Peyer's patch (tissue), 4 donors: ENCODE measurements at places on chromosomes 5 and 9. TPM values are rescaled to one million over a fixed set of nuclear protein-coding genes. Genes with fewer than 3 reads are reported as not detected.

GRCh38 chr5:173664154-173664526, 47.7 kb upstream of the BOD1 start:
- no peak overlapping the region for H3K27ac ChIP-seq
- no peaks in the 10 kb centered on the region for H3K4me1 ChIP-seq
- DNase-seq, result no peak
- no peak overlapping the region for H3K4me3 ChIP-seq

GRCh38 chr5:10863763-10864383, 102.8 kb upstream of the DAP start:
- H3K4me3 ChIP-seq, result no peak overlapping the region
- H3K27ac ChIP-seq, result no peak overlapping the region
- H3K4me1 ChIP-seq, result no peaks in the 10 kb centered on the region
- peak; percentile 21 for DNase-seq
- H3K36me3 ChIP-seq, result no peaks in the 10 kb centered on the region
- H3K27me3 ChIP-seq, result no peaks in the 10 kb centered on the region

DNA sequence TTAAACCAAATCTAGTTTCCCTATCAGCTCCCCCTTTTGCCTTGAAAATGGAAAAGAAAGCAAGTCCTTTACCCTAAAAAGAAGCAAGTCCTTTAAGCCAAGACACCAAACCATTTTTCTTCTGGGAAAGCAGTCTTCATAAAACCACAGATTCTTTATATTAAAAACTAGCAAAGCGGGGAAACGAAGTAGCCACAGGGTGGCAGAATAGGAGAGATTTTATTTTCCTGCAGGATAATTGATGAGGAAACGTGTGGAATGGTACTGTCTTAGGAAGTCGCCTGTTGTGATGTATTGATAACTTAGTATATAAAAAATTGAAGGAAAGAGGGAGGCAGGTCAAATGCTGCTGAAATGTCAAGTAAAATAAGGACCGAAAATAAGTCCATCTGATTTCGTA, 41.1 kb downstream of the ZNF883 start:
- H3K27me3 ChIP-seq, result no peaks in the 10 kb centered on the region
- no peak for DNase-seq
- H3K27ac ChIP-seq, result no peak overlapping the region
- H3K36me3 ChIP-seq, result no peaks in the 10 kb centered on the region
- H3K4me3 ChIP-seq, result no peak overlapping the region

GRCh38 chr5:57850109-57850508, 367.5 kb upstream of the ACTBL2 start:
- no peaks in the 10 kb centered on the region for H3K4me1 ChIP-seq
- H3K27ac ChIP-seq, result no peak overlapping the region
- no peak overlapping the region for H3K4me3 ChIP-seq
- no peaks in the 10 kb centered on the region for H3K27me3 ChIP-seq
- DNase-seq, result no peak

GRCh38 chr5:9251379-9251980, 294.4 kb downstream of the SEMA5A start:
- no peaks in the 10 kb centered on the region for H3K36me3 ChIP-seq
- DNase-seq, result no peak
- H3K27ac ChIP-seq, result no peak overlapping the region
- H3K4me3 ChIP-seq, result no peak overlapping the region
- H3K27me3 ChIP-seq, result no peaks in the 10 kb centered on the region

- no peak overlapping the region for H3K4me3 ChIP-seq
- peak; percentile 75 for DNase-seq
- no peaks in the 10 kb centered on the region for H3K36me3 ChIP-seq
- no peaks in the 10 kb centered on the region for H3K4me1 ChIP-seq
- H3K27me3 ChIP-seq, result no peaks in the 10 kb centered on the region
- no peak overlapping the region for H3K27ac ChIP-seq
Measured at GRCh38 chr9:111622626-111623025, 8.5 kb upstream of the DNAJC25 start.

- H3K36me3 ChIP-seq, result no peaks in the 10 kb centered on the region
- H3K4me1 ChIP-seq, result no peaks in the 10 kb centered on the region
- H3K27me3 ChIP-seq, result no peaks in the 10 kb centered on the region
- no peak for DNase-seq
Measured at GRCh38 chr9:108484468-108484867, 371.3 kb downstream of the ACTL7B start.

GRCh38 chr9:117156771-117157535, 257.9 kb downstream of the ASTN2 start:
- no peak overlapping the region for H3K4me3 ChIP-seq
- no peak for DNase-seq
- no peaks in the 10 kb centered on the region for H3K36me3 ChIP-seq

- no peaks in the 10 kb centered on the region for H3K27me3 ChIP-seq
- no peak for DNase-seq
- no peak overlapping the region for H3K4me3 ChIP-seq
- no peaks in the 10 kb centered on the region for H3K36me3 ChIP-seq
- H3K4me1 ChIP-seq, result no peaks in the 10 kb centered on the region
- H3K27ac ChIP-seq, result no peak overlapping the region
Measured at GRCh38 chr5:92911293-92911692, 669.7 kb downstream of the NR2F1-AS1 start.

GRCh38 chr5:124876983-124877382, 130.5 kb upstream of the ZNF608 start:
- H3K4me1 ChIP-seq, result no peaks in the 10 kb centered on the region
- no peak overlapping the region for H3K27ac ChIP-seq
- no peaks in the 10 kb centered on the region for H3K27me3 ChIP-seq
- H3K4me3 ChIP-seq, result no peak overlapping the region
- DNase-seq, result no peak

- no peak for DNase-seq
- H3K36me3 ChIP-seq, result no peaks in the 10 kb centered on the region
- H3K4me1 ChIP-seq, result no peaks in the 10 kb centered on the region
- H3K4me3 ChIP-seq, result no peak overlapping the region
- no peaks in the 10 kb centered on the region for H3K27me3 ChIP-seq
Measured at GRCh38 chr5:74243634-74244033, 396.9 kb downstream of the ENC1 start.

- H3K36me3 ChIP-seq, result no peaks in the 10 kb centered on the region
- H3K4me3 ChIP-seq, result no peak overlapping the region
- H3K27ac ChIP-seq, result no peak overlapping the region
- no peak for DNase-seq
- H3K27me3 ChIP-seq, result no peaks in the 10 kb centered on the region
- H3K4me1 ChIP-seq, result no peaks in the 10 kb centered on the region
Measured at GRCh38 chr9:136965771-136966484, 11.4 kb upstream of the PTGDS start.

GRCh38 chr9:24118190-24118589, 292.1 kb upstream of the ELAVL2 start:
- H3K4me1 ChIP-seq, result no peaks in the 10 kb centered on the region
- H3K36me3 ChIP-seq, result no peaks in the 10 kb centered on the region
- no peaks in the 10 kb centered on the region for H3K27me3 ChIP-seq
- H3K4me3 ChIP-seq, result no peak overlapping the region
- H3K27ac ChIP-seq, result no peak overlapping the region

GRCh38 chr9:84151640-84152039, 171.0 kb downstream of the RMI1 start:
- no peaks in the 10 kb centered on the region for H3K27me3 ChIP-seq
- DNase-seq, result no peak
- no peak overlapping the region for H3K4me3 ChIP-seq
- H3K27ac ChIP-seq, result no peak overlapping the region
- H3K36me3 ChIP-seq, result no peaks in the 10 kb centered on the region
- H3K4me1 ChIP-seq, result no peaks in the 10 kb centered on the region

- no peak overlapping the region for H3K4me3 ChIP-seq
- DNase-seq, result no peak
- H3K27ac ChIP-seq, result no peak overlapping the region
- H3K27me3 ChIP-seq, result no peaks in the 10 kb centered on the region
- no peaks in the 10 kb centered on the region for H3K4me1 ChIP-seq
Measured at GRCh38 chr9:96100385-96101300, 201.3 kb downstream of the HSD17B3 start.

GRCh38 chr5:103674251-103674650, 111.7 kb upstream of the NUDT12 start:
- no peak overlapping the region for H3K27ac ChIP-seq
- no peaks in the 10 kb centered on the region for H3K27me3 ChIP-seq
- no peak for DNase-seq
- no peak overlapping the region for H3K4me3 ChIP-seq
- H3K4me1 ChIP-seq, result no peaks in the 10 kb centered on the region

DNA sequence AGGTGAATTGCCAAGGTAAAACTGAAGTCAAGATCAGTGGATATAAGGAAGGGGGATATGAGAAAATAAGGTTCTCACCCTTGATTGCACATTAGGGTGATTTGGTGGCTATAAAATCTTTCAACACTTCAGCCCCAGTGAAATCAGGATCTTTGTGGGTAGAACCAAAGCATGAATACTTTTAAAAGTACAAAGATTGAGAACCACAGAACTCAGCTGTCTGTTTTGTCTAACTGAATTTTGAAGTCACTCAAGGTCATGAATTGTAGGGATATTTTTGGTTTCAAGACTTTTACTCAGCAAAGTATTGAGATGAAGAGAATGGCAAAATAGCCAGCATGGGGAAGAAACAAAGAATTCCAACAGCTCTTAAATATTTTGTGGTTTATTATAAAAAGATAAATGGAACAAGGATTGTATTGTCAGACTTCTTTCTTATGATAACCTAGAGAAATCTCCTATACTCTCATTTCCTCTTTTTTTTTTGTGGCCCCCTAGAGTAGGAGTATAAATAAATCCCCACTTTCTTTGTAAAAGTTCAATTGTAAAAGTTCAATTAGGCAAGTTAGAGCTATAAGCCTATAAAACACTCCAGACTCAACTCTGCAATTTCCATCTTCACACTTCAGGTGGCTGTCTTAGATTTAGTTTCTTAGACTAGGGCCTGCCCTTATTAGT, 272.9 kb downstream of the PDE4D start:
- H3K27me3 ChIP-seq, result no peaks in the 10 kb centered on the region
- H3K27ac ChIP-seq, result no peak overlapping the region
- no peaks in the 10 kb centered on the region for H3K4me1 ChIP-seq
- H3K36me3 ChIP-seq, result no peaks in the 10 kb centered on the region

GRCh38 chr5:10631316-10631996, 67.6 kb downstream of the ANKRD33B start:
- H3K27me3 ChIP-seq, result no peaks in the 10 kb centered on the region
- no peak overlapping the region for H3K27ac ChIP-seq
- peaks cover 11% of the 10 kb centered on the region for H3K4me1 ChIP-seq

DNA sequence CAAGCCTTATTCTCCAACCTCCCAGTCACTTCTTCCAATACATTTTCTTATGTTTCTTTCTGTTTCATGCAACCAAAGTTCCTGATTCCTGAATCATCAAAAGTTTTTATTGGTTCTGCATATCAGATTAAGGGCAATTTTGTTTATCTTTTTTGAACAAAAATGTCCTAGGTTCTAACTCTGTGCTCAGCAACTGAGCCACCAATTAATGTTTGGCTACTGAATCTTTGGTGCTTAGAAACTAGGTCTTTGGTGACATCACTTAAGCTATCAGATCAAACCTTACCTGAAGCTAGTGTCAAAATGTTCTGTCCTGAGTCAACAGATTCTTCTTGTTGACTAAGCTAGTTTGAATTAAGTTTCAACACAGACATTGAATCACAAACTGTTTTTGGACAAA, 56.1 kb downstream of the FGF18 start:
- H3K4me1 ChIP-seq, result no peaks in the 10 kb centered on the region
- H3K4me3 ChIP-seq, result no peak overlapping the region
- no peaks in the 10 kb centered on the region for H3K27me3 ChIP-seq
- no peak overlapping the region for H3K27ac ChIP-seq
- no peak for DNase-seq

DNA sequence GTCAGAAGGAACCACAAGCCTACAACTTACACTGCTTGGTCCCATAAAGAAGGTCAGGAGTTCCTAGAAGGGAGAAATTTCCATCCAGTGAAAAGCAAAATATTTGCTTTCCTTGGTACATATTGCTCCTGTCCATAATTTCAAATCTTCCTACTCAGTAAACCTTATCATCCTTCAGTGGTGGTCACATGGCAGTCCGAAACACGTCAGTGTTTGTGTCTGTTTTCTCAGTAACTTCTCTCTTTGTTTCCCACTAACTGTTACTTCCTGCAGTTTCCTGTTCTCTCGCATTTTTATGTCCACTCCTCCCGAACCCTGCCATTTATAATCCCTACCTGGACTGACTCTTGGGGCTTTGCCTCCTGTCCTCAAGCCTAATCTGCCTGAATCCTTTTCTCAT, 129.1 kb downstream of the FANCC start:
- no peaks in the 10 kb centered on the region for H3K4me1 ChIP-seq
- H3K4me3 ChIP-seq, result no peak overlapping the region
- no peak for DNase-seq
- H3K27ac ChIP-seq, result no peak overlapping the region
- H3K27me3 ChIP-seq, result no peaks in the 10 kb centered on the region

GRCh38 chr9:3868012-3868411, 342.2 kb upstream of the RFX3 start:
- H3K4me3 ChIP-seq, result no peak overlapping the region
- no peaks in the 10 kb centered on the region for H3K36me3 ChIP-seq
- H3K4me1 ChIP-seq, result no peaks in the 10 kb centered on the region
- H3K27ac ChIP-seq, result no peak overlapping the region

GRCh38 chr9:127520941-127521918, 69.9 kb downstream of the LRSAM1 start:
- H3K27me3 ChIP-seq, result no peaks in the 10 kb centered on the region
- DNase-seq, result no peak
- H3K4me1 ChIP-seq, result peaks cover 30% of the 10 kb centered on the region
- H3K36me3 ChIP-seq, result no peaks in the 10 kb centered on the region
- H3K27ac ChIP-seq, result peak overlapping the region; percentile 47
- no peak overlapping the region for H3K4me3 ChIP-seq

- H3K27me3 ChIP-seq, result no peaks in the 10 kb centered on the region
- peak overlapping the region; percentile 96 for H3K4me3 ChIP-seq
- H3K4me1 ChIP-seq, result peaks cover 4% of the 10 kb centered on the region
- H3K36me3 ChIP-seq, result no peaks in the 10 kb centered on the region
- peak overlapping the region; percentile 95 for H3K27ac ChIP-seq
Measured at GRCh38 chr9:137253717-137254623, 1.2 kb upstream of the NELFB start.

- H3K4me1 ChIP-seq, result no peaks in the 10 kb centered on the region
- H3K4me3 ChIP-seq, result no peak overlapping the region
- no peaks in the 10 kb centered on the region for H3K36me3 ChIP-seq
Measured at GRCh38 chr5:174323878-174324281, 278.4 kb downstream of the NSG2 start.

GRCh38 chr5:179306191-179307012, 38.9 kb downstream of the ADAMTS2 start:
- no peak overlapping the region for H3K4me3 ChIP-seq
- H3K36me3 ChIP-seq, result no peaks in the 10 kb centered on the region
- no peak overlapping the region for H3K27ac ChIP-seq
- H3K4me1 ChIP-seq, result no peaks in the 10 kb centered on the region
- H3K27me3 ChIP-seq, result no peaks in the 10 kb centered on the region
- DNase-seq, result peak; percentile 19

- no peaks in the 10 kb centered on the region for H3K4me1 ChIP-seq
- DNase-seq, result no peak
- no peak overlapping the region for H3K27ac ChIP-seq
- no peaks in the 10 kb centered on the region for H3K36me3 ChIP-seq
- H3K4me3 ChIP-seq, result no peak overlapping the region
- no peaks in the 10 kb centered on the region for H3K27me3 ChIP-seq
Measured at GRCh38 chr5:107857785-107858184, 187.0 kb upstream of the EFNA5 start.

Gene BOD1
- 24.3 TPM for total RNA-seq

Gene FAT2
- total RNA-seq, result not detected

Gene IFNE
- not detected for total RNA-seq

Gene CFAP157
- total RNA-seq, result not detected

Gene MTAP
- 26.4 TPM for total RNA-seq

Gene ENTPD2
- 53.8 TPM for total RNA-seq

Gene PITX1
- total RNA-seq, result 0.88 TPM

Gene CWC27
- total RNA-seq, result 16.4 TPM
